ENCODE measurements at places on chromosomes 4 and X.
A peak's percentile ranks its signal among the peaks of the same experiment; 100 is the strongest.

- DNase-seq = no peak
These were observed 104.5 kb downstream of the APOOL start for GRCh38 chrX:85108165-85108564.

DNA sequence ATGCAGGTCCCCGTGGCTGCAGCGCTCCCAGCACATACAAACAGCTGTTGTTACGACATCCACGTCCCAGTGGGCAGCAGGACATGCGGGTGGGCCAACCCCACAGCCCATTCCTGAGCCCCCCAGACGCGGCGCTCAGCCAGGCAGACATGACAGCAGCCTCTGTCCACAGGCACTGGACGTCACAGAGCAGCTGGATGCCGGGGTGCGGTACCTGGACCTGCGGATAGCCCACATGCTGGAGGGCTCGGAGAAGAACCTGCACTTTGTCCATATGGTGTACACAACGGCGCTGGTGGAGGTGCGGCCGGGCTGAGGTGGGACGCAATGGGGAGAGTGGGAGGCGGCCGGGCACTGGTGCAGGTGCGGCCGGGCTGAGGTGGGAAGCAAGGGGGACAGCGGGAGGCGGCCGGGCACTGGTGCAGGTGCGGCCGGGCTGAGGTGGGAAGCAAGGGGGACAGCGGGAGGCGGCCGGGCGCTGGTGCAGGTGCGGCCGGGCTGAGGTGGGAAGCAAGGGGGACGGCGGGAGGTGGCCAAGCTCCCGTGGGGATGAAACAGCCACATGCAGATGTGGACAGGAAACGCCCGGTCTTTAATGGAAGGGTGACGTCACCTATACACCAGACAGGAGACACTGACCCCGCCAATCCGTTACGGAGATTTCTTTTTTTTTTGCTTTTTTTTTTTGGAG, 9.4 kb downstream of the PLCXD1 start:
- no peak for DNase-seq

DNA sequence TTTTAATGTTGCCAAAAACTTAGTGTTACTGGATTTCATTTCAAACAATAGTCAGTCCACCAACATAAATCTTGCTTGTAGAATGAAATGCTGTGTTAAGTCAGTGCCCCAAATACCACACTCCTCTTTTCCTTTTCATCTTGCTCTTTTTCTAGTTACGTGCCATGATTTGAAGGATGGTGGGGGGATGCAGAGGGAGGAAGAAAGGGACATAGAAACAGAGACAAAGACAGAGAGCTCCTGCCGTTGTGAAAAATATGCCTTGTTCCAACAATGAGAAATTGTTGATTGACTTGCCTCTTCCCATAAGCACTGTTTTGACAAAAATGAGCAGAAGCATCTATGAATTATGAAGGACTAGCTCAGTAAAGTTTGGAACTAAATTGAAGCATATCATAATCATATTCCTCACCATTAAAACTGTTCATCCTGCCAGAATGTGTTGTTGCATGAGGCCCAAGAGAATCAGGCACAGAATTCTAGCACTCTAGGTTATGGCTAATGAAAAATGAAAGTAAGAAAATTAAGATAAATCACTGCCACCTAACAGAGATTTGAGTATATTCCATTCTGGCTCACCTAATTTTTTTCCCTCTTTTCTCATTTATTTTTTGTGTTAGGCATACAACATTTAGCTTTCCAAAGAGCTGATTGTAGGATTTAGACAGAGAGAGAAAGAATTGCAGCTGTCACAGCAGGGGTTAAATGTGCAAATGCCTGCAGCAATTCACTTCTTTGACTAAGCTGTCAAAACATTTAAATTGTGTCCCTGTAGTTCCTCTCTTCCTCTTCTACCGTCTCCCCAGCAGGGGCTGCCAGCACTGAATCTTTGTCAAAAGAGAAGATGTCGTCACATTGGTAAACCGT, 111.6 kb upstream of the PTPN13 start:
- no peak for DNase-seq

DNA sequence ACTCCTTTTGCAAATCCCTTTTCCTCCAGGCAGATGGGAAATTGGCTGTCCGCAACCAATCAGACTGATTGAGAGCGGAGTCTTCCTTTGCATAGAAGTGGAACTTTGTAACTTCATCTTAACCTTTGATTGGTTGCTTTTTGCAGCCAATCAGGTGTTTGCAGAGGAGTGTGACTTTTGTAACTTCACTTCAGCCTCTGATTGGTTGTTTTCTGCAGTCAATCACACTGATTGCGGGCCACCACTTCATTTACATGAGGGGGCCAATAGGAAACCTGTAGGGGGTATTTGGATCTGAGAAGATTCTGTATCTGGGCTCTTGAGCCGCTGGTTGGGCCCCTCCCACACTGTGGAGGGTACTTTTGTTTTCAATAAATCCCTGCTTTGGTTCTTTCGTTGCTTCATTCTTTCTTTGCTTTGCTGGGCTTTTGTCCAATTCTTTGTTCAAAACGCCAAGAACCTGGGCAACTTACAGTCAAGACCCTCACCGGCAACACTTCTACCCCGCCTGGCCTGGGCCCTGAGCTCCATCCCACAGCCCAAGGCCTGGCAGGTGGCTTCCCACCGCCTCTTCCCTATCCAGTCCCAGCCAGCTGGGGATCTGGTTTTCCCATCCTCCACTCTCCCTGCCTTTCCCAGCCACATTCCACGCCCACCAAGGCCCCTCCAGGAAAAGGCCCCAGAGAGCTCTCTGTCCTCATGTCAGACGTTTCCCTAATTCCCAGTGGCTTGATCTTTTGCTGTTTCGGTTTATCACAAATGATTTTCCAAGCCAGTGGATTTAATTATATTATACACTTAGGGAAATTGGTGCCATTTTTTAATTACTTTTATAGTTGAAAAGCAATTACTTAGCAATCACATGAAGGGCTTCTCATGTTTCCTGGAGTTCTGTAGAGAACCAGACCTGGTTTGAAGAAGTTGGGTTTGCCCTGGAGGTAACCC, 110.2 kb upstream of the STX18 start:
- no peak for DNase-seq

DNA sequence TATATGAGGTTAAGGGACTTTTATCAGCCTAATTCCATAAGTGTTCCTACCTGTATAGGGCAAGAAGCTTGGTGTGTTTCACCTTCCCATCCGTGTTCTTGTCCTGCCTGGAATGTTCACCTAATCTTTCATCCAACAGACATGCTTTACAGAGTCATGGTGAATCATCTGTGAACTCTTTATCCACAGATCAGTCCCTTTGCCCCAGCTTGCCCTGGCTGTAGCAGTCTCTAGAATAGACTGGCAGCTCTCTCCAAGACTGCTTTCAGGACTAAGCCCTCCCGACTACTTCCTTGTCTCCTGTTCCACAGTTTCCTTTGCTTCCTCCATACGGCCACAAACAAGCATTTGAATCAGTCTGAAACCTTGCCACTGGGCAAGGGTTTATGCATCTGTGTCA, 177.9 kb upstream of the IL15 start:
- DNase-seq = no peak

DNA sequence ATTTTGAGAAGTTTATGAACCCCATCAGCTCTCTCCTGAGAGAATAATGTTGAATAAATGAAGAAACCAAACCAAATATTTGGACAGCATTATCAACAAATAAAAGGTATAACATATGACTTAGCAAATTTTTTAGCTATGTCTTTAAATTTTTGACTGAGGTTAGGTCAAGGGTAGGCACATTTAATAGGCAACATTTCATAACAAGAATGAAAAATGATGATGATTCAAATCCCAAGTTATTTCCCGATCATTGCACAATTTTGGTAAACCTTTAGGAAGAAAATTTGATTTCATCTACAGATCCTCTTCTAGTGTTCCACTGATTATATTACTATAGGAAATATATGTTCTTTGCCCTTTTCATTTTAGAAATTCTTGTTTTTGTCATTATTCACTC, 123.7 kb upstream of the TLR3 start:
- no peak for DNase-seq

- DNase-seq = no peak
These were observed 94.5 kb downstream of the SORCS2 start for GRCh38 chr4:7286798-7287197.

GRCh38 chr4:127548990-127549925, 83.5 kb upstream of the INTU start:
- DNase-seq = no peak

DNA sequence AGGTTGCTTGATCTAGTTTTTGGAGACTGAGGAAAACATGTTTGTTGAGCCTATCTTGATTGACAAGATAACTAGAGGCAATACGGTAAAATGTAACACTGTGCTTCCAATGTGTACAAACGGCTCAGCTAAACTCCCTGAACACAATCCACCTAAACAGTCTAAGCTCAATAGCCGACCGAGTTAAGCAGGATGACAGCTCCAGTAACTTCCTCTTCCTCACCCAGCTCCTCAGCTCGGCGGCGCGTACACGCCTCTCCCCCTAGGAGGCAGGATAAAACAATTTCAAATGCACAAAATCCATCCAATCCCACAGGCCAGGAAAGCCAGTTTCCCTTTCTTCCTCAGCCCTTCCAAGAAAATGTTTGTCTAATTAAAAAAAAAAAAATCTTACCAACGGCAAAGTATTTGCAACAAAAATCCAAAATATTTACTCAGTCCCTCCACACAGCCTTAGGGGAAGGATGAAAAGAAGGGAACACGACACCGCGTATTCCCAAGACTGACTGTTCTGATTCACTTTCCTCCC, 1.0 kb downstream of the CNOT6L start:
- DNase-seq = peak; percentile 46

GRCh38 chrX:82134378-82134777, 932.5 kb downstream of the SH3BGRL start:
- DNase-seq = no peak

- no peak for DNase-seq
These were observed 287.2 kb downstream of the FRMPD4 start for GRCh38 chrX:12425496-12425895.
